IPS-NIHi11 (cell line): ENCODE measurements at places on chromosomes 5 and 9.

- DNase-seq = no peak
These were observed 15.0 kb upstream of the PFDN1 start for GRCh38 chr5:140317859-140318258.

- no peak for DNase-seq
These were observed 179.5 kb upstream of the TARS1 start for GRCh38 chr5:33261305-33261704.

DNA sequence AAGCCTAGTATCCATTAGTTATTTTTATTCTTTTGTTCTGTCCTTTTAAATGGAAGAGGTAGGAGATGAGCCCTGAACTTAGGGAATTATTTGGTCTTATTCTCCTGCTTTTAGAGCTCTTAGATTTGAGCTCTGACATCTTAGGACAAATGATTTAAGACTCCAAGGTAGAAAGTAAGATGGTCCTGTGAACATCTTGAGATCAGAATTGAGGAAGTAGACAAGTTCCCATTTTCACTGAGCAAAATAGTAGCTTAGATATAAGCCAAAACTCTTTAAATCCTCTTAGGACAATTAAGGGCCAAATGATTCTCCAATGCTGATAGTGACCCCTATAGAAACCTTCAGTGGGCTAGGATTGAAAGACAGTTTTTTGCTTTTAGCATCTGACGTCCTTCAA is 53.0 kb upstream of the RUSC2 start:
- no peak for DNase-seq

DNA sequence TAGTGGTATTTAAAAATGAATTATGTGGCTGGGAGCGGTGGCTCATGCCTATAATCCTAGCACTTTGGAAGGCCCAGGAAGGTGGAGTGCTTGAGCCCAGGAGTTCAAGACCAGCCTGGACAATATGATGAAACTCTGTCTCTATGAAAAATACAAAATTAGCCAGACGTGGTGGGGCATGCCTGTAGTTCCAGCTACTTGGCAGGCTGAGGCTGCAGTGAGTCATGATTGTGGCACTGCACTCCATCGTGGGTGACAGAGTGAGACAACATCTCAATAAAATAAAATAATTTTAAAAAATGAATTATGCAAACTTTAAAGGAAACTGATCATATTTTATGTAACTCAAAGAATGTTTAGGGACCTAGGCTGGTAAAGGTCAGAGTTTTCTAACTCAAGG is 310.8 kb upstream of the DMRT1 start:
- DNase-seq = no peak

GRCh38 chr9:127417131-127418036 is 6.8 kb upstream of the ZNF79 start:
- DNase-seq = no peak

GRCh38 chr5:758698-759053 is 25.9 kb downstream of the ZDHHC11B start:
- DNase-seq = peak; percentile 14

DNA sequence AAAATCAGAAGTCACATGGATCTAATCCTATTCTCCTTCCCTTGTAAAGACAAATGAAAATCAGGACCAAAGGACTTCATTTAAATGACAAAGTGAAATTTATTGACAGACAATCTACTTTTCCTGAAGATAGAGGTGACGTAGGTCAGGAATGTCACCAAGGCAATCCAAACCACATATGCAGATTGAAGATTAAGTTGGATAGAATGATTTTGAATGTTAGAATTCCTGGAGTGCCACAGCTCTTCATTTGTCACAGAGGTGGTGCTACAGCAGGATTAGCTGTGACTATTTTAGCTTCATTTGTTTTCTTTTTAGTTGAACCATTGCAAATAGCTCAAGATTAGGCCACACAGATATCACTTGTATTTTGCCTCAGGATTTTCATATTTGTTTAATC is 736.0 kb upstream of the ARRDC3 start:
- DNase-seq = no peak

DNA sequence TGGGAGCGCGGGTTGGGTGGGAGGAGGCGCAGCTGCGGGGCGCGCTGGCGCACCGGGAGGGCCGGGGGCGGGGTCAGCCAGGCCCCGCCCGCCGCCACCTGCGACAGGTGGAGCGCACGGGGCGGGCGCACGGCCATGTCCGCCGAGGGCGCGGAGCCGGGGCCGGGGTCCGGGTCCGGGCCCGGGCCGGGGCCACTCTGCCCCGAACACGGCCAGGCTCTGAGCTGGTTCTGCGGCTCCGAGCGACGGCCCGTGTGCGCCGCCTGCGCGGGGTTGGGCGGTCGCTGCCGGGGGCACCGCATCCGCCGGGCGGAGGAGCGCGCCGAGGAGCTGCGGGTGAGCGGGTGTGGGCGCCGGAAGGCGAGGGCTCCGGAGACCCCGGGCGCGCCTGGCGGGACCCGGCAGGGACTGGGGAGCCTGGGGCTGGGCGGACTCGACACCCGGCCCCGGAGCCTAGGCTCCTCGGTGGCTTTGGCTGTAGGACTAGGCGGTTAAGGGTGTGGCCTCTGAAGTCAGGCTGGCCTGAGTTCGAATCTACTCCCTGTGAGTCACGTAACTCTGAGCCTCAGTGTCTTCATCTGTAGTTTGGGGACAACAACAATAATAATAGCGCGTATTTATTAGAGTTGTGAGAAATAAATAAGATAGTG is at the start of gene BSPRY:
TSS of gene BSPRY (plus strand) at position 97 of the 650 bp plus-strand sequence. CDS start at position 136, 39 bp downstream.
- peak; percentile 93 for DNase-seq

GRCh38 chr5:537621-538071 is 13.4 kb upstream of the SLC9A3 start:
- no peak for DNase-seq

DNA sequence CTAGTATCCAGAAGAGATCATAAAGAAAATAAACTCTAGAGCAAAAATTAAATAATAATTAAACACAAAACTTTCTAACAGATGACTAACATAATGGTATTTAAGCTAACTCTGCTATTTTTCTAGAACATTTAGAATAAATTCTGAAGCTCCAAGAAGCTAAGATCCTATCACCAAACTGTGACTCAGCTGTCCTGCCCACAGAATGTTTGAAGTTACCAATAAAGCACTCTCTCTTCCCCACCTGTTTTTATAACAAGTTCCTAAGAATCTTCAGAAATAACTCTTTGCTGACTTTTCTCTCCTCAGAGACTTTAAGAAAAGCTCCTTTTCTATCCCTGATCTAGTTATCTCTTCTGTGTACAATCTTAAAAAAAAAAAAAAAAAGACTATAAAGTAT is 6.0 kb upstream of the EFNA5 start:
- DNase-seq = no peak

- no peak for DNase-seq
These were observed 126.0 kb downstream of the EGFLAM start for GRCh38 chr5:38384396-38384795.

- DNase-seq = no peak
These were observed 19.5 kb downstream of the THBS4 start for GRCh38 chr5:80054682-80055081.

- no peak for DNase-seq
These were observed 55.4 kb upstream of the PPP3R2 start for GRCh38 chr9:101650142-101650541.

GRCh38 chr5:35919191-35919590 is 19.2 kb downstream of the CAPSL start:
- DNase-seq = no peak

GRCh38 chr5:134845335-134845851 is 375 bp upstream of the C5orf24 start:
- DNase-seq = no peak

DNA sequence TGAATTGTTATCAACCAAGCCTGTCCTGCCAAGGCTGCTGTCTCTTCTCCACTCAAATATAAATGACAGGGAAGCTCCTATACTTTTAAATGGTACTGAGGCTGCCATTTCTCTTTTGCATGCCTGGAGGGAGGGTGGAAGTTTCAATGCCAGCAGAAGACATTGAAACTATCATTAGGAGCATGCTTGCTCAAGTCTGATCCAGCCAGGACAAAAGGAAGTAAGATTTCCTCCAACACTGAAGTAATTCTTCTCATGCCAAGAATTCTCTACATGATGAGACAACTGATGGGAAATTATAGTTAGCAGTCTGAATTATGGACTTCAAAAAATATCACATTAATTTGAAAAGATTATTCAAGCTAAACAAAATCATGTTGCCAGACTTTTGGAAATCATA is 5.4 kb downstream of the SPINK6 start:
- DNase-seq = no peak

- no peak for DNase-seq
These were observed 10.3 kb downstream of the FXN start for GRCh38 chr9:69045821-69046220.

DNA sequence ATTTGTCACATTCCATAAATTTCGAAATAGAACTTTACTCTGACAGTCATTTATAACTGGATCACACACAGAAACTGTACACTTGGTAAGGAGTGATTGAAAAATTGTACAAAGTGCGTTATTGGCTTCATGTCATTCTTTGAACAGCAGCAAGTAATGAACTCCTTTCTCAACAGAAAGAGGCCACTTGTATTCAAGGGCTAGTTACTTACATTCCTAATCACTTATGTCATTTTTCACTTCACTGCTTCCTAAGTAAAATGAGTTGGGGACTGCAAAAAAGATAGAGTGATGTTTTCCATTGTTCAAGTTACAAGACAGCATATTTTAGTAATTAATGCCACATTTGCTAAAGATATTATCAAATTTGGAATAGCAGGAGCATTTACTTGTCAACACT is 893.2 kb downstream of the DTWD2 start:
- peak; percentile 11 for DNase-seq

DNA sequence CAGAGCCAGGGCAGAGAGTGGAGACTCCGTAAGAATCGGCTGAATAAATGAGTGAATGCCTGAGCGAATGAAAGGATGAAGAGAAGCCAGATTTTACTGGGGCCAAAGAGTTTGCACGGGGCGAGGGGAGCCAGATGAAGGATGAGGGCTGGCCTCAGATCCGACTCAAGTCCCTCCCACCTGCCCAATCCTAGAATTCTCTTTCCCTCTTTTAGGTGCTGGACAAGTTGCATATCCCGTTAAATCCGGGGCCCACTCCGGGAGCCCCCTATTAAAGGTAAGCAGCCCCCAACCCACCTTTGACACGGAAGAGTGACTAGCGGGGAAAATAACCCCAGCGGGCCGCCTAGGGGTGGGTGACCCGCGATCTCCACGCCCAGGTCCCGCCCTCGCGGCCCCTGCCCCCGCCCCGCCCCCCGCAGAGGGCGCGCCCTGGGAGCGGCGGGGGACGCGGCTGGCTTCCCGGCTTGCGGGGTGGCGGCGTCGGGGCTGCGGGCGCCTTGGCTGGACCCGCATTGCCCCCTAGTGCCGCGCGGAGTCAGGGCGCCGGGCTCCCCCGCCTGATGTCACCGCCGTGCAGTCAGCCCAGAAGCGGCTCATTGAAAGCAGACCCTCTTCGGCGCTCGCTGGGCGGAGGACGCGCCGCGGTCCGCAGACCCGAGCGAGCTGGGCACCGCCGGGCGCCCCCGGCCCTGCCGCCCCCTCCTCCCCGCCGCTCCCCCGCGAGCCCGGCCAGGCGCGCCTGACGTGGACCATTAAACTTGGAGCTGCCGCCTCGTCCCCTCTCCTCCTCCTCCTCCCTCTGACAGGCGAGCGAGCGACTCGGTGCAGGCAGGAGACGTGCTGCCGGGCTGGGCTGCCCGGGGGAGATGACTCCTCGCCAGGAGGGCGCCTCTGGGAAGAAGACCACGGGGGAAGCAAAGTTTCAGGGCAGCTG is at the start of gene ADRA1B:
TSS of gene ADRA1B (plus strand) at position 579 of the 937 bp plus-strand sequence. CDS start 424 bp downstream, outside the sequence.
- peak; percentile 94 for DNase-seq

GRCh38 chr9:84894859-84895258 is 225.3 kb downstream of the NTRK2 start:
- DNase-seq = no peak

DNA sequence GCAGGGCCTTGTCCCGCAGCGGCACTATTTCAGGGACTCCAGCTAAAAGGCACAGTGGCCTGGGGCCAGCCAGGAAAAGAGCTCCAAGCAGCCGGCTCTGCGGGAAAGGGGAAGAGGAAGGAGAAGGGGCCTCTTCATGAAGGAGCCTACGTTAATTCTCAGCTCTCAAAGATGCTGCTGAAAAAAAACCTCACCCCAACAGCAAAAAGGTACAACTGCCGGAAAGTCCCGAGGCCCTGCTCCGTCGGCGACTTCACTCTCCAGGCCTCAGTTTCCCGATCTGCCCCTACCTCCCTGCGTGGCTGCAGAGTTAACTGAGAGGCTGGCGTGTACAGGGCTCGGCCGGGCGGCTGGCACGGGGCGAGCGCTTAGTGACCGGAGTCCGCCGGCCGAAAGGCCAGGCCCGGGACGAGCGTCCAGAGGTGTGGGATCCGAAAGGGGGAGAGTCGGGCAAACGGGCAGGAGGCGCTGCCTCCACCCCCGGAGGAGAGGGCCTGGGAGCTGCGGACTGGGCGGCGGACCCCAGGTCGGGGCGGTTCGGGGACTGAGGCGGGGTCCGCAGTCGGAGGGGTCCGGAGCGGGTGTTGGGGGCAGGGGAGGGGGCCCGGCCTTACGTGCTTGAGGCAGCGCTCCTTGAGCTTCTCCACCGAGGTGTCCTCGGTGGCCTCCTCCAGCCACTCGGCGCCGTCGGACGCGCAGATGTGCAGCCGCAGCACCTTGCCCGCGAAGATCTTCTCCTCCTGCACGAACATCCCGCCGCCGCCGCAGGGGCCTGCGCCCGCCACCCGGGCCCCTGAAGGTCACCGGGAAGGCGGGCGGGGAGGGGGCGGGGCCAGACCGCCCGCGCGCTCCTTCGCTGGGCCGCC is 529 bp downstream of the UBAC1 start:
- DNase-seq = peak; percentile 69

- DNase-seq = no peak
These were observed 56.2 kb upstream of the ZNF622 start for GRCh38 chr5:16521521-16522483.

GRCh38 chr9:4124266-4124665 is 175.6 kb downstream of the GLIS3 start:
- no peak for DNase-seq

- no peak for DNase-seq
These were observed 253.3 kb downstream of the DMAC1 start for GRCh38 chr9:7546261-7546660.

DNA sequence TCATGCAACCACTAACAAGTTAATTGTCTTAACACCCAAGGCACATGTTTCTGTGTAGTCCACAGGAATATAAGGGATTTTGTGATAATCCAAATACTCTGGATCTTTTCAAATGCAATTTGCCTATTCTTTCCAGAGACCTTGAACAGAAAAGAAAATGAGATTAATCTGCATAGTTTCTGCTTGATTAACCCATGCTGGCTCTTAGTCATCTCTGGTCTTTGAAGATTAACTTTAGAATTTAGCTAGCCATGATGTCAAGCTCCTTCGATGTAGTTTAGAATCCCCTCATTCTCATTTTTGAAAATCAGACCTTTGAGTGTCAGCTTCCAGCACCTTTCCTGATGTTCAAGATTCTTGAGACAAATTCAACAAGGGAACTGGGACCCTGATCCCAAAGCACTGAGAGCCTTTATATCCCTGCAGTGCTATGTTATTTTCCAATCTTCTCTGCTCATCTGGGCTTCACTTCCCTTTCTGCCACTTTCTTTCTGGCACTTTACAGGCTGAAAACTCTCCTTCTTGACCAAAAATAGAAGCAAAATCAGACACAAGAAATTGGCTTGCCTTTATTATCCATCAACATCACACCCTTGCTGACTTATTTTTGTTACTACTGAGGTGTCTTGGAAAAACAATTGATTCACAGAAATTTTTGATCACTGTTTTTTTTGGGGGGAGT is 155.5 kb downstream of the PALM2AKAP2 start:
- no peak for DNase-seq
